ENCODE measurements at places on chromosomes 1 and 21.

GRCh38 chr1:8899046-8899445 is 20.6 kb upstream of the ENO1 start:
- no peak for DNase-seq

DNA sequence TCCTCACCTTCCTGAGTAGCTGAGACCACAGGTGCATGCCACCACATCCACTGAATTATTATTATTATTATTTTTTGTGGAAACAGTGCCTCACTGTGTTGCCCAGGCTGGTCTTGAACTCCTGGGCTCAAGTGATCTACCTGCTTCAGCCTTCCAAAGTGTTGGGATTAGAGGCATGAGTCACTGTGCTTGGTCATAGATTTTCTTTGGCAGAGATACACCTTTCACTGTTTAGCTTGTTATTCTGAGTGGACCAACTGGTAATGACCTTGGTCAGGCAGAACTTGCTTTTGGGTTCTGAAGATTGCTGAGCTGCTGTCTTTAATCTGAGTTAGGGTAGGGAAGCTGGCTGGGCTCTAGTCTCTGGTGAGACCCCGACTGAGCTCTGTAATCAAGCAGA is 66.8 kb downstream of the DNAH14 start:
- DNase-seq, result no peak

GRCh38 chr1:3679098-3679555 is 26.8 kb downstream of the TP73 start:
- no peak for DNase-seq

DNA sequence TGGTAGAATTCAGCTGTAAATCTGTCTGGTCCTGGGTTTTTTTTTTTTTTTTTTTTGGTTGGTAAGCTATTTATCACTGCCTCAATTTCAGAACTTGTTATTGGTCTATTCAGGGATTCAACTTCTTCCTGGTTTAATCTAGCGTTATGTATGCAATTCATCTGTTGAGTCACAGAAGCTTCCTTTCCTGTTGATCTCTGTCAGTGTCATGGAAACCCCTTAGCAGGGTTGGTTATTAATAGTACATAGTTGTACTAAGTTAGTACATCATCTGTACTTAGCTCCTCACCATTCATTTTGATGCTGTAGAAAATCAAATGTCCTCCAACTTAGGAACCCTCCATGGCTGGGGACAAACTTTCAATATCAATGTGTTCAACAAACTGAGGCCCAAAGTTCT is 51.0 kb upstream of the BARHL2 start:
- no peak for DNase-seq
